ENCODE measurements at places on chromosomes 7 and 10. TPM values are rescaled to one million over a fixed set of nuclear protein-coding genes. Genes with fewer than 3 reads are reported as not detected.

Gene CYP2C19
- total RNA-seq = not detected

Gene VAX1
- not detected for total RNA-seq

Gene PTF1A
- not detected for total RNA-seq

Gene ADRB1
- not detected for total RNA-seq

Gene MPP7
- total RNA-seq = 5.6 TPM

Gene PDE6C
- total RNA-seq = not detected

Gene NXPH1
- not detected for total RNA-seq
